ENCODE measurements at places on chromosomes 13 and 19. TPM values are rescaled to one million over a fixed set of nuclear protein-coding genes. Genes with fewer than 3 reads are reported as not detected.

GRCh38 chr13:48138270-48138669 is 43.4 kb upstream of the MED4 start:
- no peak for DNase-seq

DNA sequence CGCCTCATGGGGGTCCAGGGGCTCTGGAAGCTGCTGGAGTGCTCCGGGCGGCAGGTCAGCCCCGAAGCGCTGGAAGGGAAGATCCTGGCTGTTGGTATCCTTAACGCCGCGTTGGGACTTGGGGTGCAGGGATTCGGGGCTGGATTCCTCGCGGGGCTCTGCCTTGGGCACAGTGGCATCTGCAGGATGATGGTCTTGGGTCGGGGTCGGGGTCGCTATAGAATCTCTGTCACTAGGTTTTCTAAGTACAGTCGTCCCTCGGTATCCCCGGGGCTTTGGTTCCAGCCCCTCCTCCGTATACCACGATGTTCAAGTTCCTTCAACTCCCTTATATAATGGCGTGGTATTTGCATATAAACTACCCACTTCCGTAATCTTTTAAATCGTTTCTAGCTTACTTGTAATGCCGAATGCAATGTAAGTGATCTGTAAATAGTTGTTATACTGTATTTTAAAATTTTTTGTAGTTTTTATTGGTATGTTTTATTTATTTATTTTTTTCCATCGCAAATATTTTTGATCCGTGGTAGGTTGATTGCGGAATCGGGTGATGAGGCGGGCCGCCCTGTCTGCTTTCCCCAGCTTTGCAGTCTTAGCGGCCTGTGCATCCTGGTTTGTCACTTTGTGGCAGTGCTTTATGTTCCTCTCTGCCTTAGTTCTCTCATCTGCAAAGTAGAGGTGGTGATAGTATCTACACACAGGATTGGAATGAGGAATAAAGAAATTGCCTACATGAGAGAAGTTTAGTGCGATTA is 606 bp downstream of the ERCC5 start:
- peak; percentile 42 for DNase-seq

DNA sequence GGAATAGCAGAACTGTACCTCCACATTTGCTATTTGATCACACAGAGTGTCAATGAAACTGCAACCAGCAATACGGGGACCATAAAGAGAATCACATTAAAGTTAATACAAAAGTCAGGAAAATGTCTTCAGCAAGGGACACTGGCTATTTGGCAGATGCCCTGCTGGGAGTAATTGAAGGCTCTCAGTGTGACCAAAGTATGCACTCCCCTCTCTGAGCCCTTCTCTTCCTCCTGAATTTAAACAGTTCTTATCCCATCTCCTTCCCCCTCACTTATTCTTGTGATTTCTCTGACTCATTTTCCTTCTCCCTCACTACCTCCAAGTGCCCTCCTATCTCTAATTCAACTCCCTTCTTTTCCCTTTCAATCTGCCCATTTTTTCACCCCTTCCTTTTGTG is 117.7 kb downstream of the ENOX1 start:
- no peak for DNase-seq

- DNase-seq: no peak
These were observed 64.2 kb downstream of the CCDC70 start for GRCh38 chr13:51925865-51926527.

- DNase-seq: no peak
These were observed 299.0 kb downstream of the ITGBL1 start for GRCh38 chr13:101751488-101751887.

GRCh38 chr19:33275559-33275932 is 26.8 kb downstream of the CEBPA start:
- no peak for DNase-seq

DNA sequence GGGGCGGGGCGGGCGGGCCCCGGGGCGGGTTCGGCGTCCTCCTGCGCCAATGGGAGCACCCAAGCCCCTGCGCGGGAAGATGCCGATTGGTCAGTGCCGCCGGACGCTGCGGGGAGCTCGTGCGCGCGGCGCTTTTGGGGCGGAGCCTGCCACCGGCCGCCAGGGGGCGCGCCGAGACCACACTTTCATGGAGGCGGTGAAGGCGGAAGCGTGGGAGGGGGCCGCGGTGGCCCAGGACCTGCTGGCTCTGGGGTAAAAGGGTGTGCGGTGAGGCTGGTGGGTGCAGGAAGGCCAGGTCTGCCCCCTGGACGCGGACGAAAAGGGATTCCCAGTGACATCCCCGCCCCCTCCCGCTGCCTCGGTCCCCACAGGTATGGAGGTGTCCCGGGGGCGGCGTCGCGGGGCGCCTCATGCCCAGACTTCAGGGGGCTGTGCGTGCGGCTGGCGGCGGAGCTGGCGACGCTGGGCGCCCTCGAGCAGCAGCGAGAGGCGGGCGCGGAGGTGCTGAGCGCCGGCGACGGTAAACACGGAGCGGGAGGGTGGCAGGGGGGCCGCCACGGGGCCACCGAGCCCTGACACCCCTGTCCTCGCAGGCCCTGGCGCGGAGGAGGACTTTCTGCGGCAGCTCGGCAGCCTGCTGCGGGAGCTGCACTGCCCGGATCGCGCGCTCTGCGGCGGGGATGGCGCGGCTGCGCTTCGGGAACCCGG is at the start of gene FAM98C:
TSS of gene FAM98C (plus strand) at position 127 of the 708 bp plus-strand sequence. CDS start at position 188, 61 bp downstream.
- peak; percentile 98 for DNase-seq

DNA sequence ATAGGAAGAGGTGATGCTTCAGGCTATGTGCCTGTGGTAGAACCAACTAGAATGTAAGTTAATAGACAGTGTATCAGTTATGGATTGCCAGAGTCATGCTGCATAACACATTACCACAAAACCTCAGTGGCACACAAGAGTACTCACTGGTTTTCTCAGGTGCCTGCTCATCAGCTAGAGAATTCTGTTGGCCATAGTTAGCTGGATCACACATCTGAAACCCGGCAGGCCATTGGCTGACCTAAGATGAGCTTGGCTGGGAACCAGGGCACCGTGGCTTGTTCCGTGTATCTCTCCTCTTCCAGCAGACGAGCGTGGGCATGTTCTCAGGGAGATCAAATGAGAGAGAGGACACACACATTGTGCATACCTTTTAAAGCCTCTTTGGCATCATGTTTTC is 76.7 kb downstream of the TEX26 start:
- no peak for DNase-seq

GRCh38 chr13:47256618-47257017 is 359.8 kb upstream of the HTR2A start:
- no peak for DNase-seq

PCDH9 gene
- 3.6 TPM for total RNA-seq

IGFL1 gene
- not detected for total RNA-seq

SRRM5 gene
- 2.1 TPM for total RNA-seq

SERP2 gene
- 1.6 TPM for total RNA-seq

HSPB6 gene
- total RNA-seq: 35.0 TPM

SYNGR4 gene
- total RNA-seq: 0.78 TPM

SBNO2 gene
- 14.0 TPM for total RNA-seq

PBX4 gene
- 8.2 TPM for total RNA-seq

NCR1 gene
- total RNA-seq: not detected

CLC gene
- not detected for total RNA-seq

CAMSAP3 gene
- 21.8 TPM for total RNA-seq
